Temporal lobe (tissue), 4 donors: ENCODE measurements at places on chromosomes 4 and X. TPM values are rescaled to one million over a fixed set of nuclear protein-coding genes. Genes with fewer than 3 reads are reported as not detected.

The CT55 gene
- not detected for total RNA-seq

The SOWAHD gene
- 0.25 TPM for total RNA-seq

The VCX3A gene
- total RNA-seq: not detected

The ANKRD17 gene
- total RNA-seq: 73.3 TPM

The BANK1 gene
- under 0.01 TPM for total RNA-seq

The CT45A3 gene
- not detected for total RNA-seq

The DUX4 gene
- not detected for total RNA-seq

The GPR50 gene
- not detected for total RNA-seq

The SSX4 gene
- total RNA-seq: not detected

The CDKL2 gene
- 41.8 TPM for total RNA-seq

The TXLNG gene
- 9.1 TPM for total RNA-seq

The PABPC4L gene
- 0.74 TPM for total RNA-seq

The DCHS2 gene
- 10.1 TPM for total RNA-seq

The CYTL1 gene
- total RNA-seq: 0.49 TPM

The CXCL10 gene
- total RNA-seq: not detected

The ADH6 gene
- total RNA-seq: not detected

The SLITRK4 gene
- 36.9 TPM for total RNA-seq

The DCAF4L1 gene
- total RNA-seq: under 0.01 TPM

The NAP1L3 gene
- 100 TPM for total RNA-seq

The GDI1 gene
- total RNA-seq: 284 TPM

The PSAPL1 gene
- total RNA-seq: under 0.01 TPM

The FMR1NB gene
- total RNA-seq: not detected

The UCHL1 gene
- 1,168 TPM for total RNA-seq

The TSPAN6 gene
- 31.0 TPM for total RNA-seq

The PAGE4 gene
- total RNA-seq: not detected

The OTUD5 gene
- total RNA-seq: 21.9 TPM

The POF1B gene
- total RNA-seq: under 0.01 TPM

The HHIP gene
- 2.0 TPM for total RNA-seq

The UBE2A gene
- total RNA-seq: 27.5 TPM

The ATP2B3 gene
- total RNA-seq: 7.1 TPM

The SPANXC gene
- not detected for total RNA-seq
